AG08395 (cell line): ENCODE measurements at places on chromosomes 5 and 9.

DNA sequence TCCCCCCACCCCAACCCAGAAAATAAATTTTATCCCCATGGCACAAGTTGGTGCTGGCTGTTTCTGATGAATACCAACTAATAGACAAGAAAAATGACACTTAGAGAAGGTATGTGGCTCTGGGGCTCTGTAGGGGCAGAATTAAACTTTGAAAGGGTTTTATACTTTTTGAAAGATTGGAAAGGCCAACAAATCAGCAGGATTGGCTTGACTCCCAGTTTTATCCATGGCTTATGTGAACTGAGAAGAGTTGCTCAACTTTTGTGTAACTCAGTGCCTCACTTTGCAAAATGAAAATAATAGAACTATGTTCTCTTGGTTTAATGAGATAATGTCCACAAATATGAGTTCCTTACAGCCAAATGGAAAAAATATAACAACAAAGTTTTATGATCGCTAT, 288.9 kb upstream of the KIF2A start:
- DNase-seq, result no peak

GRCh38 chr5:138096997-138097828, 13.4 kb downstream of the WNT8A start:
- no peak for DNase-seq

DNA sequence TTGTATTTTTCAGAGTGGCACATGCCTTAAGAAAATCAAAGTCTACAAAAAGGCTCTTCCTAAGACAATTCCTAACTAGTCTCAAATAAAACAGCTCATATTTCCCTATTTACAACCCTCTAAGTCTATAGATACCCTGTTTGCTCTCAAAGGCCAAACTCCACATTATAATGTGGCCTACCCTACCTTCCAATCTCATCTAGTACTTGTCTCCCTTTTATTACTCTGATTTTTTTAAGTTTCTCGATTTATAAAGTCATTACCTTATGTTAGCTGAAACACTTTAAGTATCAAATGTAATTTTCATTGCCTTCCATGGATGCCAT, 19.4 kb downstream of the KIAA1191 start:
- no peak for DNase-seq

- no peak for DNase-seq
Observed at GRCh38 chr9:75105841-75106240, 17.5 kb downstream of the OSTF1 start.

GRCh38 chr9:21761309-21761901, 41.0 kb upstream of the MTAP start:
- no peak for DNase-seq

DNA sequence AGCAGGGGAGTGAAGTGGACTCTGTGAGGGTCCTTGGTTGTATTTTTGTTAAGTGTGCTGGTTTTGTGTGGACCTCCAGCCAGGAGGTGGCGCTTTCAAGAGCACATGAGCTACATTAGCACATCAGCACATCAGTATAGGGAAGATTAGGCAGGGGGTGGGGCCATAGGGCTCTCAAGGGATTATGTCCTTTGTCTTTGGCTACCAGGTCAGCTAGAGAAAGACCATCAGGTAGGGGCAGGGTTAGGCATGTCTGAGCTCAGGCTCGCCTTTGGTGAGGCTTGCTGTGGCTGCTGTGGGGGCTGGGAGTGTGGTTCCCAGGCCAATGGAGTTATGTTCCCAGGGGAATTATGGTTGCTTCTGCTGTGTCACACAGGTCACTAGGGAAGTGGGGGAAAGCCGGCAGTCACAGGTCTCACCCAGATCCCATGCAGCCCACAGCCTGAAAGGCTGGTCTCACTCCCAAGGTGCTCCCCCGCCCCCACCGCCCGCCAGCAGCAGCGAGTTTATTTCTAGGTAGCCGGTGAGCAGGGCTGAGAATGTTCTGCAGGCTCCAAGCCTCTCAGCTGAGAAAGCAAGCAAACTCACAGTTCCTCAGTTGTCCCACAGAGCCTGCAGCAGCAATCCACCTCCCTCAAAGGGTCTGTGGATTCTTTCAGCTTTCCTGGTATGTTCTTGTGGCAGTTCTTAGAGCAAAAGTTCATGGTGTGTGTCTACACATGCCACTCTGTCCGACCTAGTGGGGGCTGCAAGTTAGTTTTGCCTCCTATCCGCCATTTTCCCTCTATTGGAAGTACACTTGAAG, 13.7 kb downstream of the OR1J1 start:
- no peak for DNase-seq

DNA sequence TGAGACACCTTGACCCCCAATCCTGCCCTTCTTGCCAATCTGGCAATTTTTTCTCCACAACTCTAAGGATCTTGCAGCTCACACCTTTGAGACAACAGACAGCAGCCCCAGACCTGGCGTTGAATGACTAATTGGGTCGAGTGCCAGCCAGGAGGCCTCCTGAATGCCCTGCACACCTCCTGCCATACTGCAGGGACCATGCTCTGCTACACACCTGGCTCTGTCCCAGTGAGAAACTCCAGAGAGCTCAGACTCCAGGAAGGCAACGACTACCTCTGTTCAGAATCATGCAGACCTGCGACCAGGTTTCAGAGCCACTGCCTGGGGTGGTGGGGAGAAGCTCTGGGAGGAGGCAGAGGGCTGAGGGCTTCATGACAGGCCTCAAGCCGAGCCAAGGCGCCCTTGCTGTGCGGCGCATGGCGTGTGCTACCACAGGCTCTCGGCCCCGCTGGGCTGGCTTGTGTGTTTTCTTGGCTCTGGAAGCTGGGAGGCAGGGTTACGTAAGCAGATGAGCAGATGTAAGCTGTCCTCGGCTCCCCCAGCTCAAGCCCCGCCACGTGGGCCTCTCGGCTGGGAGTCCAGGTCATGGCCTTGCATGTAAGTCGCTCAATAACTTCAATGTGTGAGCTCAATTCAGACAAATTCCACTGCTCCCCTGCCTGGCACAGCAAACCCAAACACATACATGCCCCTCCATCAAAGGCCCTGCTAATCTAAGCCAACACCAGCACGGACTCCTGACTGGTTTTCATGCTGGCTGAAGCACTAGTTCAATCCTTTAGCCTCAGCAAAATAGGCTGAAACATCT, 27.5 kb downstream of the B4GALT1 start:
- peak; percentile 80 for DNase-seq

DNA sequence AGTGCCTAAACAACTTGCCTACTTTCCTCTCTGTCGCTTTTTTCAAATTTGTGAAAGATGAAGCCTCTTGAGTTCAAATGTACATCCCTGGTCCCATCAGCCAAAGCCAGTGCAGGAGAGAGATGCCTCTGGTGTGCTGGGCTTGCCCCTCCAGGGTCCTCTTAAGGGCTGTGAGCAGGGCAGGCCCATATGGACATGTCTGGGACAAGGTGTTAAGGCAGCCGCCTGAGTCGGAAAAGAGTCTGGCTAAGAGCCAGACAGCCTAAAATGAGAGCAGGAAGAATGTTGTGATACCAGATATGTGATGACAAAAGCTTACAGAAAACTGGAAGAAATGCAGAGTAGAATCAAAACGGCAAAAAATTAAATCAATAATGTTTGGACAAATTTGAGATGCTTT, 72.5 kb downstream of the APTX start:
- DNase-seq, result no peak

GRCh38 chr9:33081128-33081851, 4.8 kb upstream of the SMU1 start:
- peak; percentile 85 for DNase-seq

- peak; percentile 69 for DNase-seq
Observed at GRCh38 chr5:54738118-54738972, 220.8 kb downstream of the SNX18 start.

DNA sequence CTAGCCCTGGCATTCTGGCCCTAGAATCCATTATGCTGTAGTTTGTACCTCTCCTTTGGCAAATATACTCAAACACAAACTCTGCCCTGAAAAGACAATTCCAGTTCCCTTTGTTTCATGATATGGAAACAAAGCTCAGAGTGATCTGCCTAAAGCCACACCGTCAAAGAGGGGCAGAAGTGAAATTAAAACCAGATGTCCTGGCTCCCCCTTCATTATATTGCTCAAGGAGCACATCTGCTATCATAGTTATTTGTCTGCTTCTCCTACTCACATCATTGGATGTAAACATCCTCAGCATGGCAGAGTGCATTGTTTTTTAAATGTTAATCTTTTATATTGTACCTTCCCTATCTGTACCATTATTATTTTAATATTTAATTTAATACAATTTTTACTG, 266.7 kb upstream of the SMARCA2 start:
- no peak for DNase-seq

DNA sequence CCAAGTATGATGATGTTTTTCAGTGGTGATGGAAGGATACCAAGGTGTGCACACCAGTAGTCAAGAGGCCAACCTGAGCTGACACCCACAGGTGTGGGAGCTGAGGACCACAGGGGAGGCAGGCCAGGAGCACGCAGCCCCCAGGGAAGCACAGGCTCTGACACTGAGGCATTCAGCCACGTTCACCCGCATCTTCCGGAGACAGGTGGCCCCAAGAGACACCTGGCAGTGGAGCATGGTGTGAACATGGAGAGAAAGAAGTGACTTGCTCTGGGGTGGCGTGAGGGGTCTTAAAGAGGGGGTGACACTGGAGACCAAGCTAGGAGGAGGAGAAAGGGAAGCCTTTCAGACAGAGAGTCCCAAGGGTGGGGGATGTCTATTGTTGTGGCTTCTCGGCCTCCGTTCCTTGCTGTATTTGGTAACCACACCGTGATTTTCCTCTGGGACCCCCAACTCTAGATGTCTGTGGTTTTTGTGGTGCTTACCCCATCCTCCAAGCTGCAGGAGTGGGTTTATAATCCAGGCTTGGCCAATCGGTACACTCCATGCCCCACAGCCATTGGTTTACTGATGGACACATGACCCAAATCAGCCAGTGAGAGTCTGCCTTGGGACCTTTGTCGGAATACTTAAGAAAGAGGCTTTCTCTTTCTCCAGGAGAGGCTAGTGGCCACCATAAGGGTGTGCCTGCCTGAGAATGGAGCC, 84.6 kb downstream of the HRH2 start:
- no peak for DNase-seq

DNA sequence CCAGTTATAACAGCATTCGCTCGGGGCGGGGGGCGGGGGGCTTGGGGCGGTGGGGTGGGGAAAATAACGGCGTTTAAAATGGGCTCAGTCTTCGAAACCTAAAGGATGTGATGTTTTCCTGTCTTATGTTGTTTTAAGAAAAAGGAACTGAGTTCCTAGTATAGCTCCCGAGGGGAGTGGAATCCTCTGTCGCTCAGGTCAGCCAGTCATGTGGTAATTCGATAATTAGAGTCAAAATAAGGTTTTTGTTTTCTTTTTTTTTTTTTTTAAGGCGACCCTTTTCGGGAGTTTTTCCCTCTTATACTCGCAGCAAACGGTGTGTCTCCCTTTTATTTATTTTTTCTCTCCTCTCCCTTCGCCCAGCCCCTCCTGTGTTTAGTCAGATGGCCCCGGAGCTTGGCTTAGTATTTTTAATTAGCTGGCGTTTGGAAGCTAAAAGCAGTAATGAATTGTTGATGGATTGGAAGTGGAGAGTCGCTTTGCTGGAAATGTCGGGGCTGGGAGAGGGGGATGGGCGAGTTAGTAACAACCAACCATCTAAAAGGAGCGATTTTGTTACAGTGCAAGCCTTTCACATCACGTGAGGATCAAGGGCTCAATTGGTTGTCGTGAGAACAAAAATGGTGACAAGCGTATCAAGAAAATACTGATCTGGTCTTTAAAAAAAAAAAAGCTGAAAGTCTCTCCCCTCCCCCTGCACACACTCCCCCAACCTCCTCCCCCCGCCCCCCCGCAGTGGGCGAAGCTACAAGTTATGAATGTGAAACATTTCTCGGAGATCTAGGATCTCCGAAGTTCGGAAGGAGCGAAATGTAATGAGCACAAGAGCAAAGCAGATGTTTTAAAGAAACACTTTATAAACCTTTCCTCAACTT, 714 bp upstream of the ZNF608 start:
- DNase-seq, result peak; percentile 29

DNA sequence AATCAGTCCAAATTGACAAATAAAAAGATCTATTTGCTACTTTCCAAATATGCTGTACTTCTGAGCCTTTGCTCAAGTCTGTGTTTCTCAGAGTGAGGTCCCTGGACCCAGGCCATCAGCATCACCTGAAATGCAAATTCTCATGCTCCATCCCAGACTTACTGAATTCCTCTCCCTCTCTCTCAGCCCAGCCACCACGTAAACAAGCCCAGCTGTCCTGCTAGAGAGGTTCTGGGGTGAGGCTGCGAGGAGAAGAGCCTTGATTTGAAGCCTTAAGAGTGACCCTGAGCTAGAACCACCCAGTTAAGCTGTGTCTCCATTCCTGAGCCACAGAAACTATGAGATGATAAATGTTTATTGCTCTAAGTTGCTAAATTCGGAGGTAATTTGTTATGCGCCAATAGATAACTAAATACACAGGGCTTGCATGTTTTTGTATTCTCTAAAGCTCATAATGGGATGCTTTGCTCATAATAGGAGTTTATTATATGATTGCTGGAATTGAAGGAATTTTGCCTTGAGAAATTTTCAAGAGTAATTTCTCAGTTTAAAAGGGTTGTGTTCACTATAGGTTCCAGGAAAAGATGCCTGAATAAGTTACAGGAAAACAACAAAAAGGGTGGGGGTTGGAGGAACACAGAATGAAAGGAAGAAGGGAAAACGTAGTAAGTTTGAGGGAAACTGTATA, 98.9 kb upstream of the SPATA31D4 start:
- no peak for DNase-seq

DNA sequence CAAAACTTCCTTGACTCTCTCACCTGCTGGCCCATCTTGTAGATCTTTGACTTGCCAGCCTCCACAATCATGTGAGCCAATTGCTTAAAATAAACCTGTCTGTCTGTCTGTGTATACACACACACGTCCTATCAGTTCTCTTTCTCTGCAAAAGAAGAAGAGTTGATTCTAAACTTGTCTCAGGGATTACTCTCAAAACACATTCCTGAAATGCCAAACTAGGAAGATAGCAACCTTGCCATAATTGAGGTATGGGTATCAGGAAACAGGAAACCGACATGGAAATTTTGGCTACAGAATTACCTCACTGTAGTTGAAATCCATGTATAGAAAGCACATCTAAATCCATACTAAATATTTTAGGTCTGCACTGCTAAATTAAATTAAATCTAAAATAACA, 483.4 kb downstream of the PLK2 start:
- DNase-seq, result no peak

DNA sequence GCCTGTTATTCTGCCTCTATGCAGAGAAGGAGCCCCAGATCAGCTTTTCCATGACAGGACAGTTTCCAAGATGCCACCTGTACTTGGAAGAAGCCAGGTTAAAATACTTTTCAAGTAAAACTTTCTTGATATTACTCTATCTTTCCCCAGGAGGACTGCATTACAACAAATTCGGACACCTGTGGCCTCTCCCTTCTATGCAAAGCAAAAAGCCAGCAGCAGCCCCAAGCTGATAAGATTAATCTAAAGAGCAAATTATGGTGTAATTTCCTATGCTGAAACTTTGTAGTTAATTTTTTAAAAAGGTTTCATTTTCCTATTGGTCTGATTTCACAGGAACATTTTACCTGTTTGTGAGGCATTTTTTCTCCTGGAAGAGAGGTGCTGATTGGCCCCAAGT, 301 bp upstream of the IL4 start:
- no peak for DNase-seq

DNA sequence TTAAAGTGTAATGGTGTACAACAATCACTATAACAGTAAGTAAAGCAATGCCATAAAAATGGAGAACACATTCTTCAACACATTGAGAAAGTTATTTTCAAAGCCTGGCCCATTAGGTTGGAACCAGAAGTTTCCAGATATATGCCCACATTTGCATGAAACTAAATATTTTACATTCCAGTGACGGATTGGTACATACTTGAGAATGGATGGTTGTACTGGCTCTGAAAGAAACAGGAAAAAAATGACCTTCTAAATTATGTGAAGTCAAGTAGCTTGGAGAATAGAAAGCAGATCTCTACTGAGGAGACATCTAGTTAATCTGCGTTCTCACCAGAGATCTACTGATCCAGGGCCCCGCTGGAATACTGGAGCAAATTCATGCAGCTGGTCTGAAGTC, 1037.0 kb downstream of the NR2F1-AS1 start:
- peak; percentile 23 for DNase-seq
